CD4-positive, alpha-beta T cell treated with Interleukin-6 at 100 ng/mL for 8 hours (primary cell): ENCODE measurements at places on chromosomes 2 and 18.

DNA sequence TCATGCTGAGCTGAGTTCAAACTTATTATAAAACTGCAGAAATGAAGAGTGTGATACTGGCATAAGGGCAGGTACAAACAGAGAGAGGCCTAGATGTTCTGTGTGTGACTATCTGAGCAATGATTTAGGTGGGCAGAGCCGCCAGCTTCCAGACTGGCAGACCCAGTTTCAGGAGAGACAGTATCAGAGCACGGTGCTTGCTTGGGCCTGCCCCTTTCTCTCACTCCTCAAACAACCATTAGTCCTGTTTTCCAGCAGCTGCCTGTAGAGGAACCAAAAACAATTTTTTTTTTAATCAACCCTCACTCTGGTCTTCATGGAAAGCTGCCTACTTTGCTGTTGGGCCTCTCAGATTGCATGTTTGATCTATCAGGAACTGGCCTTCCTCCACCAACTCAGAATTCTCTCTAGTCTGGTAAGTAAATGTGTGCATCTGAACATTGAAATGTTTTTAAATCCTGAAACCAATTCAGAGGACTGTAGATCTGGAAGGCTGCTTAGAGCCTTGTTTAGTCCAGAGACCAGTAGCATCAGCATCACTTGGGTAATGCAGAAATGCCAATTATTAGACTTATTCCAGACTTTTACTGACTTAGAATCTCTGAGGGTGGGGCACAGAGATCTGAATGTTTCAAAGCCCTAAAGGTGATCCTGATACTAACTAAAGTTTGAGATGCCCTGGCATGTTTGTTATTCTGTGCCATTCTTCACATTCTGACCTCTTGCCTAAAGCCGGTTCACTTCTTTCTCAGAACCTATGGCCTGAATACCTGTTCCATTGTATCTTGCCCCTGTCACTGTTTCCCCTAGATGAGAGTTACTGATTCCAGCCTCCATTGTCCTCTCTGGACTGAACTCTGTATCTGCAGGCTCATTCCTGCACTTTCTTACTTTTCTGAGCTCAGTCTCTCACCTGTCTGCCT, 24.8 kb upstream of the CRIM1 start:
- DNase-seq: no peak

GRCh38 chr2:238487134-238487533, 60.4 kb downstream of the ASB1 start:
- no peak for DNase-seq

DNA sequence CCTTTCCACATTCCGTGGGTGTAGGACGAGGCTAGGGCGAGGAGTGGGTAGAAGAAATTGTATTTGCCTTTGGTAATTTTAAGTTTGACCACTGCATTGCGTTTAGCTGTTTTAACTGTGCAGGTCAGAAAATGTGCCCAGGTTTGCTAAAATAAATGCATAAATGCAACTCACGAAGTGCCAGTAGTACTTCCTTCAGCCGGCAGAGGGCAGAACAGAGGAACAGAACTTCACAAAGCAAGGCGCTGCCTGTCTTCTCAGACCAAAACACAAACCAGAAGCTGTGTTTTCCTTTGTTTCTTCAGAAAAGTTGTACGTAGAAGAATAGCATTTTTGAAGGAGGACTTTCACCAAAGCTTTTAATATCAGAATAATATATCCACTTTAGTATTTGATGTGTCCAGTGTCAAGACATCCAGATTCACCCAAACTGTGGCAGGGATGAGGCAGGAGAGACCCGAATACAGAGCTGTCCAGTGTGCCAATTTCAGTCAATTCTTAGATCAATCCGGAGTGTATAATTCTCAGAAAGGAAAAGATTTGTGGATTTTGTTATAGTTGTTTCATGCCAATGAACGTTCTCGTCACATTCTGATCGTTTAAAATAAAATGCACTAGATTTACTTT, 348.6 kb downstream of the DLGAP1 start:
- DNase-seq: peak; percentile 9

DNA sequence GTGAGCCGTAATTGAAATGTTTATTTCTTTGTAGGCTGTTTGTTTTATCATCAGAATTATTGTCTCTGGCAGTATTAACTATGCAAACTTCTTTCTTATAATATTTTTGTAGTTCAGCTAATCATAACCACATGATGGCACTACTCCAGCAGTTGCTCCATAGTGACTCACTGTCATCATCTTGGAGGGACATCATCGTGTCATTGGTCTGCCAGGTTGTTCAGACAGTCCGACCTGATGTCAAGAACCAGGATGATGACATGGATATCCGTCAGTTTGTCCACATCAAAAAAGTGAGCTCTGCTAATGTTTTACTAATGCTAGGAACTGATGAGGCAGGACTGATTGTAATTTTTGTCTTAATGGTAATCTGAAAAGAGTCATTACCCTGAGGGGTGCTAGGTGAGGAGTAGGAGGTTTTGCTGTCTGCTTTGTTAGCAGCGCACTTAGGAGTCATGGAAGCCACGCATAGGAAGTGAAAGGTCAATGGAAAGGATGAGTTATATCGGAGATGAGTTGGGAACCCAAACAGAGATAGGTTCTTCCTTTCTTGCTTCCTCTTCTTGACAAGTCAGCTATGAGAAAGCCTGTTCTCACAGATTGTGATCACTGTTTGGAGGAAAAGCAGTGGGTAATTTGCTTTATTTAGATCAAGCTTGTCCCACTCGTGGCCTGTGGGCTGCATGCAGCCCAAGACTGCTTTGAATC, 49.2 kb downstream of the PIKFYVE start:
- DNase-seq: no peak

DNA sequence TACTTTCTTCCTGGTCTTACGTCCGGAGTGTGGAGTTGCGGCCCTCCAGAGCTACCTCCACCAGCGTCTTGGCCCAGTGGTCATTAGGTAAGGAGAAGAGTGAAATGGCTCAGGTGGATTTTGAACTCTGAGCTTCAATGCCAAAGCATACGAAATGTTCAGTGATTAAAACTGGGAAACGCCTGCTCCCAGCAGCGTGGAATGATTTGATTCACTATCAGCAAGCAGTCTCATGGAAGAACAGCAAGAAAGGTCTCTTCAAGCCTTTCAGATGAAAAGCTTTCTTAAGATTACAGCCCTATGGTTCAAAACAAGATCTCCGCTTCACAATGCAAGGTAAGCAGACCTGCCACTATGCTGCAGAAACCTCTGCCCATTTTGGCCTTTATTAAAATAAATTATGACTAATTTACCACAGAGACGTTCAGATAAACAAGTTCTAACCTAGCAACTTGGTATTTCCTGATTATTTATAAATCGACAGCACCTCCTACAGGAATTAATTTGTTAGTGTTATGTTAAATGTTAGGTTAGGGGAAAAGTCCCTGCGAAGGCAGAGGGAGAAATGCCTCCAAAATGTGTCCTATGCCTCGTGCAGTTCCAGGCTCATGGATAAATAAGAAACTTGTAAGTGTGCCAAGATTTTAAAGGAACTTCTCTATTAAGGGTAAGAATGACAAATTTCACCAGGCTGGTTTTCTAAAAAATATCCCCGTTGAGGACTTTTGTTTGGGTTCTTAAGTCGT, 10.1 kb downstream of the SP9 start:
- DNase-seq: no peak

GRCh38 chr2:172813314-172813888, 77.8 kb downstream of the RAPGEF4 start:
- DNase-seq: no peak

DNA sequence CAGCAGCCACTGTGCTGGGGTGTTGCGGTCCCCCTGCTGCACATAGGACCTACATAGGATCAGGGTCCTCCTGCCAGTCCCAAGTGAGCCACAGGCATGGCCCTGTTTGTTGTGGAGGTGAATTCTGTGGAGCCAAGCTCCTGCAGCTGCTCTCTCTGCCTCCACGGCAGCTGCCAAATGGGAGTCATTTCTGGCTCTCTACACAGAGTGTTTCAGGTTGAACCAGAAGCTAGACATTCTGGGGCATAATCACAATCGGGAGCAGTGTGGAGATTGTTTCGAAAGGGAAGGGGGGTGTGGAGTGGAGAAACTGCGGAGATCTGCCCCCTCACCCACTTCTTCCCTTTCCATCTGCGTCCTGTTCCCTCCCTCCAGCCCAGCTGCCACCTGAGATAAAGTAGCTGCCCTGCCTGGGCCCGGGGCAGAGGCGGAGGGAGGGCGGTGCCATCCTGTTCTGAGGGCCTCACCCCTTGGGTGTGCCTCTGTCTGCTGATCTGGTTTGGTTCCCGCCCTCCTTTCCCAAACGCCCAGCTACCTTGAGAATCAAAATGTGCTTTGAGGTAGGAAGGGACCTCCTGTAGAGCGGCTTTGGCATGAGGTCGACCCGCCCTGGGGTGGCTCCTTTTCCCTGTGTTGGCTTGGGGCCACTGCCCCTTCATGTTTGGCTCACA, 139.4 kb downstream of the WDSUB1 start:
- no peak for DNase-seq

- DNase-seq: no peak
Measured at GRCh38 chr2:216888887-216889622, 29.2 kb upstream of the TNP1 start.

GRCh38 chr18:23859466-23860336, 154.9 kb upstream of the TTC39C start:
- no peak for DNase-seq

DNA sequence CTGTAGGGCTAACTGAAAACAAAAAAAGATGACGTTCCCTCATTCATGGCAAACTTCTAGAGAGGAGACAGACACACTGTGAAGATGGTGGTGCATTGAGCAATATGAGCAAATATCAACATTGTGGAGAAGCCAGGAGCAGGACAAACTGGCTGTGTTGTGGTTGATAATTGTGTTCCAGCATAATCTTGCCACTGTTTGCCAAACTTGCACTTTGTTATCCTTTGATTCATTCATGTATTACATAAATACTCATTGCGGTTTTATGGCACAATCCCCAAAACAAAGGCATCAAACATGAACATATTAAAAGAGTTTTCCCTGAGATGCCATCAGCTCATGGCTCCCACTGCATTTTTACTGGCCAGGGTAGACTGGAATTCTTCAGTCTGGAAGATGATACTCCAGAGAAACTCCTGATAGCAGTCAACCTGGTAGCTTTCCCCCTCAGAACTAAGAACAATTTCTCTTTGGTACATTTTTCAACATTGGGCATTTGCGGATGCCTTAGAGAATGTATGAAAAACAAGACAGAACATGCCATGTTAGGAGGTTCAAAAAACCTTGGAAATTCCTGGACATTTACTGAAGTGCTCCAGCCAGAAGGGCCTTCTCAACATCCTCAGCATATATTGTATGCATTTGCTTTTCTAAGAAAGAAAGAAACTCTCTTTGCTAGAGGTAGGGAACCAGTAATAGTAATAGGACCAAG, 487.4 kb upstream of the CELF4 start:
- no peak for DNase-seq

DNA sequence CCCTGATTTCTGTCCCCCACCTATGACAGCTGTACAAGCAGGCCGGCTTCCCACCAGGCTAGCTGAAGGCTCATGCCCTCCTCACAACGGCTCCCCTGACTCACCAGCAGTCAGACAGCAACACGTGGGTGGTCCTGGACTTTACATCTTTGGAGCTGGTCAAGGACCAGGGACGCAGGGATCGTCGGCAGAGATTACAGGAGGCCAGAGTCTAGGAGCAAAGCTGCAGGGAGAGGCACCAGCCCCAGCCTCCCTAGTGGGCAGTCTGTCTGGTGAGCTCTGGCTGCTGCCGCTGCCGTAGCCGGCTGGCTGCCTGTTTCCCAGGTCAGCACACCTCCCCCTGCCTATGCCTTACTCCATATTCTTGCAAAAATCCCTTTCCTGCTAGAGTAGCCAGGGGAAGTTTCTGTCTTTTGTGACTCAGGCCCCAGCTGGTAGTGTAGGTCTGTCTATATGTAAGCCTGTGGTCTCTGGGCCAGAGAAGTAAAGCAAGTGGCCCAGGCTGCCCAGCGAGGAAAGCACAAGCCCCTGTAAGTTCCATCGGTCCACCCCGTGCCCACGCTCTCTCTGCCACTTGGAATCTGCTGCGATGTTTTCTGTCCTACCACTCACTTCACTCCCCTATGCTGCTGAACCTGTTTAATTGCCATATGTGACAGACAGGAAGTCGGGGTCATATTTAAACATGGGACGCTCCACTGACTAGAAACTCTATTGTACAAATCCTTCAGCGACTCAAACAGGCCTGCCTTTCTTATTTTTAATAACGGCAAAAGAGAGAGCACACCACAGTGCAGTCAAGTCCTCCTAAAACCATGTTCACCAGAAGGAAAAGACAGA, 2.4 kb upstream of the ARHGEF4 start:
- DNase-seq: no peak

DNA sequence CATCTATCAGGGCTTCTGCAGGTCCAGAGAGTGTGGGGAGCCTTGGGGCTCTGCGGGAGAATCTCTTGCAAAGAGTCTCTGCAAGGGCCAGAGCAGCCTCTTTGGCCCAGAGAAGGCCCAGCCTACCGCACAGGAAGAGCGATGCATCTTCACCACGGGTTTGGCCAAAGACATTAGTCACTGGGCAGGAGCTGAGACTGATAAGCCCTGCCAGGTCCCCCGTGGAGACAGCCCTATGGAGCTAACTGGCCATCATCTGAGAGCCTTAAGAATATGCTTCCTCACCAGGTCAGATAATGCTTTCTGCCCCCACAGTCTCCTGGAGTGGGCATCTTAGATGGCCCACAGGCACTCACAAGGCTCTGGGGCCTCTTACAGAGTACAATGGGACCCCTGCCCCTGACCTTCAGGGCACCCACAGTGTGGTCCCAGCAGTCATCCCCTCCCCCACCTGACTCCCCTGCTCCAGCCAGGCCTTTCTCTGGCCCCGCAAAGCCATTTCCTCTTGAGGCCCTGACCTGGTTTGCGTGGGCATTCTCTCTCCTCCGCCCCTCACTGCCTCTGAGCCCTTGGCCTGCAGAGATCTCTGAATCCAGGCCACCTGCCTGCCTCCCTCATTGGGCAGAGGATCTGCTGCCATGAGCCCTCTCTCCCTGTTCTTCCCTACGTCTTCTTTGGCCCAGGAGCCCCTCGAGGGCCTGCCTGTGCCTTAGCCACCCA, 31.9 kb upstream of the MAPRE3 start:
- no peak for DNase-seq

- no peak for DNase-seq
Measured at GRCh38 chr2:208210688-208211451, 21.0 kb upstream of the C2orf80 start.

- DNase-seq: no peak
Measured at GRCh38 chr2:15238028-15238427, 323.1 kb downstream of the NBAS start.

- DNase-seq: no peak
Measured at GRCh38 chr2:152410165-152410597, 75.2 kb downstream of the FMNL2 start.

- peak; percentile 21 for DNase-seq
Measured at GRCh38 chr2:36403675-36404230, 48.2 kb downstream of the CRIM1 start.

GRCh38 chr2:218986148-218986761, 1.3 kb upstream of the FEV start:
- no peak for DNase-seq

- DNase-seq: no peak
Measured at GRCh38 chr2:110777531-110778311, 45.3 kb downstream of the ACOXL start.

DNA sequence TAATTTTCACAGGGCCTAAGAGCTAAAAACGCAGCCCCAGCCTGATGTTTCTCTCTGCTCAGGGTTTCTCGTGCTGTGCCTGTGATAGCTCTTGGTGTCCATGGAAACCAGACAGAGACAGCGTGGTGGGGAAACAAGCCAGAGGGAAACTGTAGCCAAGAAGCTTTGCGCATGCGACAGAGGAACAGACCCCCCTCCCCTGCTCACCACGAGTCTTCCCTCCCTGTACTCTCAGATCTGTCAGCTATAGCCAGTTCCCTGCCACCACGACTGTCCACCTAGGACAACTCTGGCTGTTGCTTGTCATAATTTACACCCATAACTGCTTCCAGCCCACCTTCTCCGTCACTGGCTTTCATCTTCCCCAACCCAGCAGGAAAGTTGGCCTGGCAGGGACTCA, 13.2 kb upstream of the DNAJC27 start:
- no peak for DNase-seq
